Fibroblast of skin of right quadriceps (primary cell): ENCODE measurements at places on chromosomes 4 and X.

- DNase-seq = no peak
Measured at GRCh38 chr4:159269116-159269515, 166.2 kb downstream of the RAPGEF2 start.

DNA sequence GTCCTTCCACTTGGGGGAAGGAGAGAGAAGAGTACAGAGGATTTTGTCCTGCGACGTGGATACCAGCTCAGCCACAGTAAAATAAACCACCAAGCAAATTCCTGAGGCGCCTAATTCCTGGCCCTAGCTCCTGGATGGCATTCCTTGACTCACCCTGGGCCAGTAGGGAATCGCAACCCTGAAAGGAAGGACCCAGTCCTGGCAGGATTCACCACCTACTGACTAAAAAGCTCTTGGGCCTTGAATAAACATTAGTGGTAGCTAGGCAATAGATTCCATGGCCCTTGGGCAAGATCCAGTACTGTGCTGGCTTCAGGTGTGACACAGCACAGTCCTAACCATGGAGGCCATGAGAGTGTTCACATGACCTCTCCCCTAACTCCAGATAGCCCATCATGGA, 45.6 kb downstream of the GABRA3 start:
- DNase-seq = no peak

GRCh38 chrX:136585262-136585661, 53.2 kb downstream of the VGLL1 start:
- DNase-seq = no peak

DNA sequence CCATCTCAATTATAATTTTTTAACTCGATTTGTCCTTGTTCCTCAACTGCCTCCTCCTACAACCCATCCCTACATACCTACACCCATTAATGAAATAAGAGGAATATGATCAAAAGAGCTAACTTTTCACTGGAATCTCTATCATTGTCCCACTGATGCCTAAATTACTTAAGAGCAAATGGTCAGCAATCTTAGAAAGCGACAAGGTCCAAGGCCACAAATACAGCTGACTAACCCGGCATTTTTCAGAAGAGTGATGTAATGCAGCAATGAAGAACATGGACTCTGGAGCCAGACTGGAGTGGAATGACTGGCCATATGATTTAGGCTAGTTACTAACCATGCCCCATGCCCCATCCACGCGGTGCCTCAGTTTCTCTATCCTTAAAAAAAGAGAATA, 56.2 kb downstream of the PPA2 start:
- no peak for DNase-seq

DNA sequence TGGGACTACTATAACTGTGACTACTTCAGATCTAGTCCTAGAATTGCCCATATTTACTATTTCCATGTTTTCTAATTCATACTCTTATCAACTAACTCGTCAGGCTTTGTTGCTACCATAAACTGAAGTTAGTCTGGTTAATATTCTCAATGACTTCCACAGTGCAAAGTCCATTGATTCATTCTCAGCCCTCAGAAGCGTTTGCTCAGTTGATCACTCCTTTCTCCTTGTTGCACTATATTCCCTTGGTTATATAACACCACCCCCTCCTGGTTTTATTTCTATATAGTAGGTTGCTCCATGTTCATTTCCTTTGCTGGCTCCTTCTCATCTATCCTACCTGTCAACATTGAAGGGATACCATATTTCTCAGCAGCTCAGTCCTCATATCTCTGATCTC, 27.2 kb upstream of the SLC6A14 start:
- DNase-seq = no peak

DNA sequence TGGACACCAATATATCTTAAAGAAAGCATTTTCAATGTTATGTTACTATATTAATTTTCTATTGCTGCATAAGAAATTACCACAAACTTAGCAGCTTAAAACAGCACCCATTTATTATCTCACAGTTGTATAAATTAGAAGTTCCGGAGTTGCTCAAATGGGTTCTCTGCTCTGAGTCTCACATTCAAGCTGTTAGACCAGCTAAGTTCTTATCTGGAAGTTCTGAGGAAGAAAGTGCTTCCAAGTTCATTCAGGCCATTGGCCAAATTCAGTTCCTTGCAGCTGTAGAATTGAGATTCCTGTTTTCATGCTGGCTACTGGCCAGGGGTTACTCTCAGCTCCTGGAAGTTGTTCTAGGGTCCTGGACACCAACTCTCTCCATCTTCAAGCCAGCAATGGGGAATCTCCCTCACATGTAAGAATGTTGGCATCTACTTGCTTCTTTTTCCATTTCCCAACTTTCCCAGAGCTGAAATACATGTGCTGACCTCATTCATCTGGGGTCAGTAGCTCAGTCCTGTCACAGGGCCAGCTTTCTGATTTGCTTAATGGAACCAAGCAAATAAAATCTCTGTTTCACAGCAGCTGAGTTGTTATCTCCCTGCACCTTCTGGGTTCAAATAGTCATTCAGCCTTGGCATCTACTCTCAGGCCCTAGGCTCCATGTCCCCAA, 99.6 kb upstream of the INTU start:
- DNase-seq = no peak

- DNase-seq = no peak
Measured at GRCh38 chr4:173325007-173325736, 9.0 kb downstream of the HMGB2 start.

DNA sequence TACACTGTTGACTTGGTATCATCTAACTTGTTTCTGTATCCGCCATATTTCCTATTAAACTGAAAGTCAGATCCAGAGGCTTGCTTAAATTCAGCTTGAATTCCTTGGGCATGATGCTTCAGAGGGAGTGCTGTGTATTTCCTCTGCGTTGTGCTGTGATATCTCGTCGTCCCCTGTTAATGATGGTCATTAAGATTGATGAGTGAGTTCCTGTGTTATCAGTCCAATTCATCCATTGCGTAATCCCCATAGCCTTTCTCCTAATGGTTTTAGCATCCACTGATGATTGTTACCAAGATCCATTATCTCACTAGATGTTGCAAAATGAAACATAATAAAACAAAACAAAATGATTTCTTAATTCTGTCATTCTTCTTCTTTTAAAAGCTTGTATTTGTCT, 31.3 kb upstream of the CHM start:
- no peak for DNase-seq

DNA sequence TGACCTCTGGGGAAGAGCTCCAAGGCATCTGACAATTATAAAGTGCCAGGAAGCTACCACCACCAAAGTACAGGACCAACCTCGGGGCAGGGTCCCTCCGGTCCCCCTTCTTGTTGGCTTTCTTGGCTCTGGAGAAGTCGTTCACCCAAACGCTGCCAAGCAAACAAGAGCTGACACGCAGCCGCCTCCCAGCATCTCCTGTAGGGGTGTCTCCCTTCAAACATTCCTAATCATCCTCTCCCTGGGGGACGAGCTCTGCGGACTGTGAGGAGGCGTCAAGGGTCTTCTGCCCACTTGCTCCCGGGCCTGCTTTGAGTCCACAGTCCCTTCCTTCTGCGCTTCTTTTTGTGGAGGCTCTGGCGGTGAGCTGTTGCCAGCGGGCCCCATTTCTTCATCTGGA, 158.9 kb upstream of the MAB21L2 start:
- DNase-seq = no peak

GRCh38 chr4:81574991-81575390, 103.3 kb upstream of the RASGEF1B start:
- no peak for DNase-seq

- DNase-seq = peak; percentile 47
Measured at GRCh38 chr4:171847751-171848150, 34.5 kb downstream of the GALNTL6 start.

DNA sequence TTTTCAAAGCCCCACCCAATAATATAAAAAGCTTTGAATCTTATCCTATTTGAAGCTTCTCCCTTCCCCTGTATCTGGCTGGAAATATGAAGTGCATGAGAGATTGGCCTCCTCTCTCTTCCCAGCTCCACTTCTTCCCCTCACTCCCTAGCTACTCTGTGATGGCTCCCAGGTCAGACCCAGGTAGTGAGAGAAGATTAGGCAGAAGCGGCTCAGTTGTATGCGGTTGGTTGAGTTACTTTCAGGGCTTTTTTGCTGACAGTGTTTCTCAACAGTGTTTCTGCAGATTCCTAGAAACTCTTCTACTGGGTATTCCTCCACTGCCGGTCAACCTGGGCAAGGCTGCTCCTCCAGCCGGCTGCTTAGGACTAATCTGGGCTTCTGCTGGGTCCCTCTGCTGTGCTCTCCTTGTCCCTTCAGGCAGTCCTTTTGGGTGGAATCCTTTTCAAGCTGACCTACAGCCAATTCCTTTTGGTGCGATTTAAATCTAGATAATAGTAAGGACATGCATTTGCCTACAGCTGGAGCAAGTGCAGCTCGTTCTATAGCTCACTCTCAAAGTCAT, 87.4 kb upstream of the SLC7A11 start:
- DNase-seq = no peak

GRCh38 chr4:40288566-40288965, 46.6 kb upstream of the CHRNA9 start:
- no peak for DNase-seq

DNA sequence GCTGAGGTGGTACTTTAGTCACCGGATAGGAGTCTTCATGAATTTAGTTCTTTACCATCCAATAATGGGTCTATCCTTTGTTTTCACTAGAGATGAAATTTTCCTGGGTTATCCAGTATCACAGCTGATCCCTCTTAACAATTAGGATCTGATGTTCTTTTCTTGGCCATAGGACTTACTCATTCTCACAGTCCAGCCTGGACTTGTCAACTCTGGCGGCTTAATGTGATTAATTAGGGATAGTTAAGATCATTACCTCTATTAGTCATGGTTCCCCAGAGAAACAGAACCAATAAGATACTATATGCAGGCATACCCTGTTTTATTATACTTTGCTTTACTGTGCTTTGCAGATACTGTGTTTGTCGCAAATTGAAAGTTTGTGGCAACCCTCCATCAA, 272.7 kb upstream of the FAT4 start:
- peak; percentile 54 for DNase-seq

DNA sequence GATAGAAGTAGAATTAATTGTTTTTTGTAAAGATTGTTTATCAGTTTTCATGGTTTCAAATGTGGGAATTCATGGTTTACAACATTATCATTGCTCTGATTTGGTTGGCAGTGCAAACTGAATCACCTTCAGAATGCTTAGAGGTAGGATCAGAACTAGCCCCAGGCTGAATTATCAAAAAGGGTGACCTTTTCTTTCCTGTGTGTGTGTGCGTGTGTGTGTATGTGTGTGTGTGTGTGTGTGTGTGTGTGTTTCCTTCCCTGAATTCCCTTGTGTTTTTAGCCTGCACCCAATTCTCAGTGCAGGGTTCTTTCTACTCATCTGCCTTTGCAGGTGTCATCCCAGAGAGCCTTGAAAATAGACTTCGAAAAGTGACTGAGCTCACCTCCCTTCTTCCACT, 125.0 kb downstream of the BMPR1B start:
- no peak for DNase-seq

DNA sequence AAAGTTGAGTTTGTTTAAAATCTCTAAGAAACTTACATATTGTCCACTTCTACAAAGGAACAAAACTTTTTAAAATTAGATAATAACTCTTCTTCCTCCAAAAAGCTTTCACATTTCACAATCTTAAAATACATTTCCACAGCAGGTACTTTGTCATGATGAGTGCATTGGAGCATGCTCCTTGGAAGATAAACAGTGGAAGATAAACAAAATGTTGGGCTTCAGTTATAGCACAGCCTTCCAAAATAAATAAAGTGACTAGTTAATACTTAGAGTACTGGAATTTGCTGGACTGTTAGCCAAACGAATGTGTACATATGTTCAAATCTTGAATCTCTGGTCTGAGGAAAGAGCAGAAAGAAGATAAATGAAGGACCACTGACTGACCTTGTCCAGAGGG, 54.9 kb upstream of the PDE5A start:
- peak; percentile 15 for DNase-seq
